ENCODE measurements at places on chromosomes 16 and 17. TPM values are rescaled to one million over a fixed set of nuclear protein-coding genes. Genes with fewer than 3 reads are reported as not detected.
A peak's percentile ranks its signal among the peaks of the same experiment; 100 is the strongest.

GRCh38 chr17:199191-199604, 17.7 kb upstream of the DOC2B start:
- DNase-seq = peak; percentile 56

- DNase-seq = peak; percentile 87
Observed at GRCh38 chr16:87945351-87946042, 5.7 kb upstream of the BANP start.

DNA sequence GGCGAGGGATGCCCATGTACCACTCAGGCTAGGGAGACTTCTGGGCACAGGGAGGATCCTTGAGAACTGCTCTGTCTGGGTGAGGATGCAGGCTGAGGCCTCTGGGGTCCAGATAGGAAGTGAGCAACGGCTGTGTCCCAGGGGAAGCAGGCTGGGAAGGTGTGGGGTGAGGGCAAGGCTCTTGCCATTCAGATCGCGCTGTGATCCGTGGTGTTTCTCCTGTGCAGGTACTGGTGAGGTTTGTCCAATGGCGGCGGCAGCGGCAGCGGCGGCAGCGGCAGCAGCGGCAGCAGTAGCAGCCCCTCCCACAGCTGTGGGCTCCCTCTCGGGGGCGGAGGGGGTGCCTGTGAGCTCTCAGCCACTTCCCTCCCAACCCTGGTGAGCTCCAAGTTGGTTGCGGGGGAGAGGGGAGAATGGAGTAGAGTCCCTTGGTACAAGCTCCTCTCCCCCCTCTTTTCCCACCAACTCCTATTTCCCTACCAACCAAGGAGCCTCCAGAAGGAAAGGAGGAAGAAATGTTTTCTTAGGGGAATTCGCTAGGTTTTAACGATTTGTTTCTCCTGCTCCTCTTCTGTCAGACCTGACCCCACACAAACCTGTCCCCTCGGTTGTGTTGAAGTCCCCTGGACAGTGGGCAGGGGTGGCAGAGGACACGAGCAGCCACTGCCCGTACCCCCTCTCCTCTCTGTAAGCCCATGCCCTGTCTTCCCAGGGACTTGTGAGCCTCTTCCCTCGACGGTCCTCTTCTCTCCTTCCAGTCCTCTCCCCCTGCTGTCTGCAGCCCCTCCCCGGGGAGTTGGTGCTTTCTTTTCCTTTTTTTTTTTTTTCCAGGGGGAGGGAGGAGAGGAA, 1.9 kb upstream of the PRRT2 start:
- peak; percentile 84 for DNase-seq

KRT20 gene
- not detected for total RNA-seq

UNC119 gene
- total RNA-seq = 74.3 TPM

CCDC40 gene
- 3.8 TPM for total RNA-seq

Data from spleen (tissue), 13 donors.